Hypothalamus (tissue), 51 donors: ENCODE measurements at places on chromosomes 1 and 21.

- no peak for DNase-seq
These were observed 30.5 kb downstream of the OR10J1 start for GRCh38 chr1:159469921-159470533.

GRCh38 chr1:183227422-183228346 is 41.6 kb downstream of the LAMC2 start:
- no peak for DNase-seq

GRCh38 chr21:38798481-38798882 is 7.2 kb upstream of the ETS2 start:
- no peak for DNase-seq

- DNase-seq, result no peak
These were observed 179.9 kb downstream of the VPS13D start for GRCh38 chr1:12409681-12410080.

DNA sequence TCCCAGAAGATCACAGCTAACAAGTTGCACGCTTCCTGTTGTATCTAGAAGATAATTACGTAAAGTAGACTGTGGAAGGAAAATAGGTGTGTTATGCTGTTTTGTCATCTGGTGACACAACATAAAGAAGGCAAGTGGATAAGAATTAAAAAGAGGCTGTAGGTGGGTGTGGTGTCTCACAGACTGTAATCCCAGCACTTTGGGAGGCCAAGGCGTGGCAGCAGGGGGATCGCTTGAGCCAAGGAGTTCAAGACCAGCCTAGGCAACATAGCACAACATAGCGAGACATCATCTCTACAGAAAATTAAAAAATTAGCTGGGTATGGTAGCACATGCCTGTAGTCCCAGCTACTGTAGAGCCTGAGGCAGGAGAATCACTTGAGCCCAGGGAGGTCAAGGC is 17.9 kb upstream of the ZNF281 start:
- no peak for DNase-seq

DNA sequence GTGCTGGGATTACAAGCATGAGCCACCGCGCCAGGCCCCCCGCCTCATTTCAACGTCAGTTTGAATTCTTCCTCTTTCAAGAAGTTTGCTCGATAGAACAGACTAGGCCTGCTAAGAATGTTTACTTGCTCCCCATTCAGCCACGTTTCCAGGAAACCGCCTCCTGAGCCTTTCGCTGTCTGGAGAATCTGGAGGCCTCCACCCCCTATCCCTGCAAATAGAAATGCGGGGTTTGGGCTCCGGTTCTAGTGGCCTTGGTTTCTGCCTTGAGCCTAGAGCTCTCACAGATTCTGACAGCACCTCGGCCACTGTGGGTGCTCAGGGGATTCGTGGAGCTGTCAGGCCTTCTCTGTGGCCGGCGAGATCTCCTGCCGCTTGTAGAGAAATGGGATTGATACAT is 84.3 kb downstream of the UBIAD1 start:
- no peak for DNase-seq

GRCh38 chr1:54950369-54951163 is 29.9 kb upstream of the TMEM61 start:
- DNase-seq, result peak; percentile 66

GRCh38 chr1:41803656-41804055 is 115.1 kb downstream of the HIVEP3 start:
- no peak for DNase-seq

DNA sequence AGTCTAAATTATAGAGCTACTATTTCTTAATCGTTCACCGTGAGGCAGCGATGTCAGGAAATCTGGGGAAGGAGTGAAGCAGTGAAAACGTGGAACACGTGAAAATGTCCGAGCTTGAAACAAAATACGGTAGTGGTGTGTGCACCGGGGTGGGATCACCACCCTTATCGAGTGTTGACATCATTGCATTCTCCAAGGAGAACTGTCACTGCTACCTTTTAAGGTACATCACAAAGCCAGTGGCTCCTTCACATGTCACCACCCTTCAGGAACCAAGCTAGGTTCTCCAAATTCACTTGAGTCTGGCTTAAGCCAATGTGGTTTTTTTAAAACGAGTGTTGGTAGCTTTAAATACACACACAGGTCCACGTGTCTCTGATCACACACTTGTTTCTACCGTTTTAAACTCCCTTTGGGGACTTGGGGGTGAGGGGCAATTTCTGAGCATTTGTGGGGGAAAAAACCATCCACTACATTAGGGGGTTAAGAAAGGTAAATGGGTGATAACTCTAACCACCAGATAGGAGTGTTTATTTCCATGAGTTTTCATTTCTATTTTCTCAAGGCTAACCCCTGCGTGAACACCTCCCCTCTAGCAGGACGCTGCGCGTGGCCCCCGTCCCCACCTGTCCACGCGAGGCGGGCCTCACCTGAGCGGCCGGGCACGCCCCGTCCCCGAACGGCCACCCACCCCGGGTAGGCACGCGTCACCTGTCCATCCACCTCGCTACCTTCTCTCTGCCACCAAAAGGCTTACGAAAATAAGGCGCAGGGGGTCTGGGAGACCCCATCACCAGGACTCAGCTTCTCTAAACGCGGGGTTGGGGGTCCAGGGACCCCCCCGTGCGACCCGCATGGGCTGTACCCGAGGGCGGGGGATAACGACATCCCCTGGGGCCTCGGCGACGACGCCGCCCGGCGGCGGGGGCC is 978 bp downstream of the PRDM15 start:
- no peak for DNase-seq

DNA sequence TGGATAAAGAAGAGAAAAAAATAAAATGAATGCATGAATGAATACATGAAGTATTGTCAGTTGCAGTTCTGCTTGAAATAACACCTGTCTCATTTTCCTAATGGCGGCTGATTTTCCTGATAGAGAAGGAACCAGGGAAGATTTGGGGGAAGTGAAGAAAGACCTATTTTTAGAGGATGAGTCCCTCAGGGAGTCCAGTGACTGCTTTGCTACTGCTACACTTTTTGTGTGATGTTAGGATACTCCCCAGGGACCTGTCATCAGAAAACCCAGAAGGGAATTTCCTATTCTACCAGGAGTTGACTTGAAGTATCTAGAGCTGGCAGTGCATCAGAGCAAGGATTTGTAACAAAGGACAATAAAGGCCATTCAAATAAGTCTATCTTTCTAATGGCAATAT is 114.8 kb downstream of the MAB21L3 start:
- DNase-seq, result no peak

- DNase-seq, result no peak
These were observed 38.3 kb downstream of the STUM start for GRCh38 chr1:226586650-226587422.
